ENCODE measurements at places on chromosomes 12 and 14.

DNA sequence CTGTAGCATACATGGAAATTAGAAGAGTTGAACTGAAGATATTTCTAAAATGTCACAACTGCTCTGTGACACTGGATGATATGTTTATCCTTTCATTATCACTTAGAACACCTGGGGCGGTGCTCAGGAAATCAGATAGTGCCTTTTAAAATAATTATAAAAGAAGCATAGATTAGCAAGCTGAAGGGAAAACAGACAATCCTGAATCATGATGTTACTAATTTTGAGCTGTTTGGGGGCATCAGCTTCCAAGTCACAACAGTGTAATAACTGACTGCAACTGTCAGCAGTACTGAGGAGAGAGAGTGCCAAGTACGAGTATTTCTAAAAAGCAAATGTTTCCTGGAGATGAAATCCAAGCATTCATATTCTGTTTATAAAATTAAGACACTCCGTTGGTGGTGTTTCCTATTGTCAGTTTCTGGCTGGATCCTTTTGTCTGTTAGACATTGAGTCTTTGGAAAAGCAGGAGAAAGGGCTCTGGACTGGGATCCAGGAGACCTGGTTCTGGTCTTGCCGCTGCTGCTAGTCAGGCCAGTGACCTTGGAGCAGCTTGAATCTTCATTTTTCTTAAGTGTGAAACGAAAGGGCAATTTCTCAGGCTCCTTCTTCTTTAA lies 380.1 kb downstream of the EGLN3 start:
- DNase-seq: no peak

- no peak for DNase-seq
Measured at GRCh38 chr14:77204459-77204771, 22.8 kb downstream of the TMEM63C start.

GRCh38 chr14:100165831-100166440 lies 6.5 kb upstream of the DEGS2 start:
- DNase-seq: no peak

DNA sequence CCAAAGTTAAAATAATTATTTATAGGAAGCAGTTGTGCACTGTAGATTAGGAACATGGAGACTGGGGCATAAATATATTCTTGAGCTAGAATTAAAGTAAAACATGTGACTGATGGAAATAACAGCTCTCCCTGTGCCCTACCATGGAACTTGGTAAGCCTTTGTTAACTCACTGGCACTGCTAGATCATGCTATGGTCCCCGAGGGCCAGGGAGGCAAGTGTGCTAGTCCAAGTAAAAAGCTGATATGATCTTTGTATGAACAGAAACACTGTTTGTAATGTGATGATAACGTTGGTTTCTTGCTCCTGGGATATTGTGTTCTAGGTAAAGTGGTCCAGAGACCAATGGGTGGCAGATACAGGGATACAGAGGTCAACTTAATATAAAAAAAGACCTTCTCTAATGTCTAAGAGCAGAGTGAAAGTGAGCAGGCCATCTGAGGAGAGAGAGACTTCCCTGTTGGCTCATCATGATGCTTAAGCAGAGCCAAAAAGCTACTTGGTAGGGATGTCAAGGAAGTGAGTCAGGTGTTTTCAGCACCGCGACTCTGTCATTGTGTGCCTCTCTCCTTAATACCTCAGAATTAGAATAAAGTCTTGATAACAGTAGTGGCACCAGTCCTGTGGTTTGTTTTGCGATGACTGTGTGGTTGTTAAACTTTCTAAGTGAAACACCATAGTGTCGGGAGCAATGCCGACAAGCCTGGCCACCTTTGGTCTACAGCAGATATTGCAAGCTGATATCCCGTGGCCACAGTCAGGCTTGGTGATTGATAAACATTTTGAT lies 27.6 kb downstream of the BICD1 start:
- DNase-seq: no peak

DNA sequence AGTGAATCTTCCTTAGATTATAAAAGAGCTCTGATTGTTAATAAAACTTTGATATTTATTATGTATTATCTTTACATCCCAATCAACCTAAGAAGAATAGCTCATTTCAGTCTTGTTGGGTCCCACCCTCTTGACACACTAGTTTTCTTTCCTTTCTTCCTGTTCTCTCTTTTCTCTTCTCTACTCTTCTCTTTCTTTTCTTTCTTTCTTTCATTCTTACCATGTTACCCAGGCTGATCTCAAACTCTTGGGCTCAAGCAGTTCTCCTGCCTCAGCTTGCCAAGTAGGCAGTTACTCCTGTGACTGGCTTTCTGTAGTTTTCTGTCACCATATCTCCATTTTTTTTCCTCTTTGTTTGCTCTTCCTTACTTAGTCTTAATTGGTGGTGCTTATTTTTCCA lies 177.8 kb downstream of the MIPOL1 start:
- DNase-seq: no peak

- no peak for DNase-seq
Measured at GRCh38 chr12:30694412-30695198, 1.1 kb downstream of the IPO8 start.

DNA sequence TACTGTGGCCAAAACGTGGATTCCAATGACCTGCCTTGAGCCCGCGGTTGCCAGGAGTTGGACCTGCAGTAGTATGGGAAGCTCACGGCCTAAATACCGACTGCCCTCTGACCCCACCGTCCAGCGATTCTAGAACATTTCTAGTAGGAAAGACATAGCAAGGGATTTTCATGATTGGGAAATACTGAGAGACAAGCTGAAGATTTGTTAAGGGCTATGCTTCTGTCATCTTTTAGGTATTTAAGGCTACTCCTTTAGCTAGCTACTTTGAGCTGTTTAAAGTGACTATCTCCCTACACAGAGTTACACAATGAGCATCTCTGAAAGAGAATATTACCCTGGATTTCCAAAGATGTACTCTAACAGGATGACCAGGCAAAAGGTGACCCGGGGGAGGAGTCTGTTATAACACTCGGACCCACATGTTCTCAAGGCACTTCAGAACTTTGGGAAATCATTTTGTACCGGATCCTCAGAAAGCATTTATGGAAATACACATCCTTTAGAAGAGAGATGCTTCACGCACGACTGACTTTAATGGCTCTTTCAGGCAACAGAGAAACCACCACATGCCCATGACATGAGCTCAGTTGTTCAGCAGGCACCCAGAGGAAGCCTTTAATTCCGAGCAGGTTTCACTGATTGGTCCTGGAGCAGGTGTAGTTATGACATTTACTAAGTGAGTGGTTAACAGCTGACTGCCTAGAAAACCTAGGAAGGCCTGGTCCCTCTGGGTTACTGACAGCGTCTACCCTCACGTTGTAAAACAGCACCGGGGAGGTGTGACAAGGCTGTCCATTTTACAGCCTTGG lies 4.2 kb downstream of the BAG5 start:
- DNase-seq: no peak

DNA sequence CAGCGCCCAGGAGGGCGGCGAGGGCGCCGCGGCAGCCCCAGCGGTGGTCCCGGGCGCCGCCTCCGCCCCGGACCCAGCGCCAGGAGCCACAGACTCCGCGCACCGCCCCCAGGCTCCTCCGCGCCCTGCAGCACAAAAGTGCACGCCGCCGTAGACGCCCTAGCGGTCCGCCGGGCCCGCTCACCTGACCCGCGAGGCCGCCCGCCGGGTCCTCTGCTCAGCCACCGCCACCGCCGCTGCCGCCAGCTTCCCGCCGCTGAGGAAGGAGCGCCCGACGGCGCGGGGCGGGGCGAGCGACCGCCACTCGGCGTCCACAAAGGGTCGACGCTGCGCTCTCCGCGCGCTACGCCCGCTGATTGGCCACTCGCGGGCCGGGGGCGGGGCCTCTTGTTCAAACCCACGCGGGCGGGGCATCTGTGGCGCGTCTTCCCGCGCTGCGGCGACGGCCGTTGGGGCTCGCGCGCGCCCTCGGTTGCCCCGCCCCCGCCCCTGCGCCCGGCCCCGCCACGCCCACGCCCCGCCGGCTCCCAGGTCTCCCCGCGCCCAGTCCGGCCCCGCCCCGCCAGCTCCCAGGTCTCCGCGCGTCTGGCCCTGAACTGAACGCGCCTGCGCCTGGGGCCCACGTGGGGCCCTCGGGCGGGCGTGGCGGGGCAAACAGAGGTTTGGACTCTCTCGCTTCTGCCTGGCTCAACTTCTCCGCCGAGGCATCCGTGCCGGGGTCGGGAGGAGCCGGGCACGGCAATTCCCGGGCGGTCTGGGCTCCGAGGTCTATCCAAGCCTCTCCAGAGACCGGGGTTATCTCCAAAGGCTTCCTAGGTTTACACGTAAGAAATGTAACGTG lies at the start of gene CDCA4:
CDCA4 (minus strand) TSS at position 269 of the 841 bp plus-strand sequence. CDS start 9,154 bp downstream, outside the sequence.
- DNase-seq: peak; percentile 99

GRCh38 chr14:22996768-22997654 lies 12.9 kb downstream of the C14orf93 start:
- no peak for DNase-seq

- no peak for DNase-seq
Measured at GRCh38 chr12:110581931-110582275, 1.2 kb downstream of the PPTC7 start.

DNA sequence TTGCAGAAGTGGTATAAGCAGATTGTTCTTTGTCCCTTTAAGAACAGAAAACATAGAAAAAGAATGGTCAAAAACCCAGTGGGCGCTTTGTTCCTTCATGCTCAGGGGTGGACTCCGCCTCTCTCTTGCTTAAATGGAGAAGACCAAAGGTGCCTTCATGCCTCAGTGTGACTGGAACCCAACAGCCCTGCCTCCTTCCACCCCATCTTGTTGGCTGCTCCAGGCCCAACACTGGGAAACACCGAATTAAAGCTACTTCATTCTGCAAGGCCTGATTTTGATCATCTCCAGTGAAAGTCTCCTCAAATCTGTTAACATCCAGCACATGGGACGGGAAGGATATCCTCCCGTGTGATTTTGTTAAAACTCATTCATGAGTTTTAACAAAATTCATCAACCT lies 103.7 kb downstream of the BCL11B start:
- DNase-seq: no peak

GRCh38 chr12:118187751-118188435 lies 52.0 kb downstream of the PEBP1 start:
- no peak for DNase-seq

DNA sequence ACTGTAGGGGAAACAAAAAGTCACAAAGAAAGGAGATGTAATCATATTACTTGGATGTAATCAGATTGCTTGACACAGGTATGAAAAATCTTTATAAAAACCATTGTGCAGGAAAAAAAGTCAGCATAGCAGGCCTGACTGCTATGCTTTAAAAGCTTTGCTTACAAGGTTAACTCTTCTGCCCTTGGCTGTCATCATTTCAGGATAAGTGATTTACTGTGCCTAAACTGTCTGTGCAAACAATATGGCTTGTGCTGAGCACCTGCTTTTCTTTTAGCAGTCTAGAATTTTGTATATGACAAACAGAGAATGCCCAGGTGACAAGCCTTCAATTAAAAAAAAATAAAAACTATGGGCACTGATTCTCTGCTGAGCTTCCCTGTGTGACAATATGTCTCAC lies 63.8 kb upstream of the PLEKHG7 start:
- no peak for DNase-seq

DNA sequence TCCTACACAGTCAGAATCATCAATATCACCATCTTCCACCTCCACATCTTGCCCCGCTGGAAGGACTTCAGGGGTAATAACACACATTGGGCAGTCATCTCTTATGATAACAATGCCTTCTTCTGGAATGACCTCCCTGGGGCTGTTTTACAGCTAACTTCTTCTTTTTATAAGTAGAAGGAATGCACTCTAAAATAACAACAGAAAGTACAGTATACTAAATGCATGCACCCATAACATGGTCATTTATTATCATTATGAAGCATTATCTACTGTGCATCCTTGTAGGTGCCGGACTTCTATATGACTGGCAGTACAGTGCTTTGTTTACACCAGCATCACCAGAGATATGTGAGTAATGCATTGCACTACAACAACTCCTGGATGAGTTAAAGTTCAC lies 19.0 kb upstream of the NUAK1 start:
- no peak for DNase-seq
